ENCODE measurements at places on chromosomes 4 and X.

DNA sequence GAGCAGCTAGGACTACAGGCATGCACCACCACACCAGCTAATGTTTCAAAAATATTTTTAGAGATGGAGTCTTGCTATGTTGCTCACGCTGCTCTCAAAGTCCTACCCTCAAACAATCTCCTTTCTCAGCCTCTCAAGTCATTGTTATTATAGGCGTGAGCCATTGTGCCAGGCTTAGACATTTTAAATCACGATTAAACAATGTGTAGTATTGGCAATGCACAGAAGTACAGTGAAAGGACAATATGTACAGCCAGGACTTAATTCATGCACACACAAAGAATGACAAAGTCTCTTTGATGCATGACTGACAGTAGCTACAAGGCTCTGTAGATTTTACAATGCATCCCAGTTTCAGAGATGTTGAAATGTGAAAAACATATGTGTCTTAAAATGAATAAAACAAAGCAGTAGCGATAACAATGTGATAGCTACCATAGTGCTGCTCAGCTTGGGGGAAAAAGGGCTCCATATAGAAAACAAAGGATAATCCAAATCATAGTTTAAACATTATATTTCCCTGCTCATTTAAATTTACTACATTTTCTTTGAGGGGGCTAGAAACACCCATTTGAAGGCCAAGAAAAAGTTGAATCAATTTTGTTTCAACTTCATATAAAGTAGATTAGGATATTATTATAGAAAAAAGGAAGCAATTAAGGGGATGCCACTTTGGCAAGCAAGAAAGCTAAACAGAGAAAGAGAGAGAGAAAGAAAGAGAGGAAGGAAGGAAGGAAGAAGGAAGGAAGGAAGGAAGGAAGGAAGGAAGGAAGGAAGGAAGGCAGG, 272.4 kb upstream of the SMIM31 start:
- no peak for DNase-seq

- DNase-seq, result no peak
Measured at GRCh38 chrX:49263631-49264030, 879 bp downstream of the FOXP3 start.

DNA sequence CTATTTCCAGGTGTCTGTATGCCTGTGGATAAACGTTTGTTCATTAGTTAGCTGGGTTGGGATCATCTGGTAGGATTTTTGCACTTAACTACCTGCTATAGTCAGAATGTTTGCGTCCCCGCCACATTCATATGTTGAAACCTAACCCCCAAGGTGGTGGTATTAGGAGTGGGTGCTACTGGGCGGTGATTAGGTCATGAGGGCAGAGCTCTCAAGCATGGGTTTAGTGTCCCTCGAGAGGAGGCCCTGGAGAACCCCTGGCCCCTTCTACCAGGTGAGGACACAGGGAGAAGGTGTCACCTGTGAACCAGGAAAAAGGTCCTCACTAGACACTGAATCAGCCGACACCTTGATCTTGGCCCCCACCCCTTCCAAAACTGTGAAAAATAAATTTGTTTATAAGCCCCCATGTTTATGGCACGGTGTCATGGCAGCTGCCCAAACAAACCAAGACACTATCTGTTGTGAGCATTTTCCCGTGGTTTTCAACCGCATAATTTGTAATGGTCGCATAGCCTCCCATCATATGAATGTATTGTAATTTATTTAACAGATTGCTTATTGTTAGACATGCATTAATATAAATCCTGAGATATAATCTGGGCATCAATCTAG, 92.7 kb upstream of the TRIM2 start:
- no peak for DNase-seq

- no peak for DNase-seq
Measured at GRCh38 chr4:103032574-103032973, 13.1 kb upstream of the SLC9B1 start.

GRCh38 chr4:1807332-1807777, 14.3 kb downstream of the FGFR3 start:
- no peak for DNase-seq

GRCh38 chr4:97150966-97151365, 992.3 kb downstream of the STPG2 start:
- no peak for DNase-seq

DNA sequence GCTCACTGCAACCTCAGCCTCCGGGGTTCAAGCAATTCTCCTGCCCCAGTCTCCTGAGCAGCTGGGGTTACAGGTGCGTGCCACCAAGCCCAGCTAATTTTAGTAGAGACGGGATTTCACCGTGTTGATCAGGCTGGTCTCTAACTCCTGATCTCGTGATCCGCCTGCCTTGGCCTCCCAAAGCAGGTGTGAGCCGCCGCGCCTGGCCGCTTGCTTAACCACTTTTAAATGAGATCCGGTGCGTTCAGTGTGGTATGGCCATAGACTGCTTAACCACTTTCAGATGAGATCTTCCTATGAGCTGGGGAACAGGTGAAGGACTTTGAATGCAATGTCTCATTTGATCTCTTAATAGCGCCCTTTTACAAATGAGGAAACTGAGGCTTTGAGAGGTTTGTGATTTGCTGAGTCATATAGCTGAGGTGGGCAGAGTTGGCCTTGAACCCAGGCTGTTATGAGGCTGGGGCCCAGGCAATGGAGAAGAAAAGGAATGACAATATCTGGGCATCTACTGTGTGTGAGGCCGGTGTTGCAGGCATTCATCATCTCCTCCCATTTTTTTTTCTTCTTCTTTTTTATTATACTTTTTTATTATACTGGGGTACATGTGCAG, 41.9 kb upstream of the NSG1 start:
- DNase-seq, result no peak

GRCh38 chr4:99998062-99998867, 48.2 kb upstream of the H2AZ1 start:
- no peak for DNase-seq

GRCh38 chr4:168514249-168514852, 17.5 kb downstream of the PALLD start:
- DNase-seq, result no peak

DNA sequence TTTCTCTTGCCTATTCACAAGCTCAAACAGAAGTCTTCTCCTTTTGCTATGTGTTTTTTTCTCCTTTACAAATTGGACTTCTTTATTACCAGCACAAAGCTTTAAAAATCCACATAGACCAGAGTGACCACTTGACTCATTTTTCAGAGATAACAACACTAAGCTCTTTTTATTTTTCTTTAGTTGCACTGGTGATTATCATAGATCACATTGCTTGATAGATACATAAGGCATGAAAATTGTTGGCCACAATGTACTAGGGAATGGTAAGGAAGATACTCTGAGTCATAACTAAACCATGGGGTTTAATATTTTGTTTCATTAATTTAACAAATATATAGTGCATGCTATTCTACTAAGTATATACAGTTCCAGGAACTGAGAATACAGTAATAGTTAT, 159.0 kb downstream of the GASK1B start:
- DNase-seq, result no peak

GRCh38 chr4:1310031-1310795, 20.5 kb downstream of the MAEA start:
- DNase-seq, result no peak

Data from T-cell (primary cell).